Natural killer cell (primary cell): ENCODE measurements at places on chromosomes 7 and 10.
A peak's percentile ranks its signal among the peaks of the same experiment; 100 is the strongest.

GRCh38 chr7:100614308-100614861 lies 2.0 kb downstream of the MOSPD3 start:
- DNase-seq: no peak

DNA sequence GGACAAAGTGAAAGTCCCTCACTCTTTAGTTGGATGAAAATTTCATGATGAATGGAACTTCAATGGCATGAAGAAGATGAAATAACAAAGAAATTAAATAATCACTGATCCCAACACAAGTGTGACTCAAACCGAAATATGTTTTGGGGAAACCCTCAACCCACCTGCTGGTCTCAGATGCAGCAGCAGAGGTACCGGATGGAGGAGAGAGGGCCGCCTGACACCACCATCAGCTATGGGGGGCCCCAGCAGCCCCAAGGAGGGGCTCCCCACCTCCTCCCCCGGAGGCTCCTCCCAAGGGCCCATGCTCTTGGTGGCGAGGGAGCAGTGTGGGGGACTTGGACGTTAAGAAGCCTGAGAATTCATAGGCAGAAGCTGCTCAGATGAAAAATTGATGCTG lies 137.2 kb upstream of the ADARB2 start:
- DNase-seq: no peak

- DNase-seq: no peak
Measured at GRCh38 chr10:22152403-22152802, 65.4 kb downstream of the EBLN1 start.

DNA sequence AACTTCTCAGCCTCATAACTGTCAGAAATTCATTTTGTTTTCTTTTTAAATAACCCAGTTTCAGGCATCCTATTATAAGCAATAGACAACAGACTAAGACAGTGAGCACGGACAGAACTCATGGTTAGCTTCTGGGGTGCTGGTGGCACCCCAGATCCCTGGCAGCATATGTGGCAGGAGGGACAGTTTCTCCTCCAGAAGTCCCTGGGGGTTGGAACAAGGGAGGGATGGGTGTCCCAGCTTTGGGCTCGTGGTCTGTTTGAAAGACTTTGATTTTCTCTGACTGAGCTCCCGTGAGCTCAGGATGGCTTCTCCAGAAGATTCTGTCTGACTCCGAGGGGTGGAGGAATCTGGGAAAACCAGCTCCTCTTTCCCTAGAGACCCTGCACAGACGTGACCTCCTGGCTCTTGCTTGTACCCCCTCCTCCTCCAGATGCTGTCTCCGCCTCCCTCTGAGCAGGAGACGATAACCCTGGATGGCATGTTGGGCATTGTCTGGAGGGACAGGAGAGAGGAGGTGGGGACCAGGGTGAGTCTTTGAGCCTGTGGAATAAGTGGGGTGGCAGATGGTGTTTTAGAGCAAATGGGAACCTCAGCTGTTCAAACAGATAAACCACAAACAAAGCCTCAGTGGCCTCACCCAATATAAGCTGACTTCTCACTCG lies 421.1 kb downstream of the GLRX3 start:
- DNase-seq: no peak

DNA sequence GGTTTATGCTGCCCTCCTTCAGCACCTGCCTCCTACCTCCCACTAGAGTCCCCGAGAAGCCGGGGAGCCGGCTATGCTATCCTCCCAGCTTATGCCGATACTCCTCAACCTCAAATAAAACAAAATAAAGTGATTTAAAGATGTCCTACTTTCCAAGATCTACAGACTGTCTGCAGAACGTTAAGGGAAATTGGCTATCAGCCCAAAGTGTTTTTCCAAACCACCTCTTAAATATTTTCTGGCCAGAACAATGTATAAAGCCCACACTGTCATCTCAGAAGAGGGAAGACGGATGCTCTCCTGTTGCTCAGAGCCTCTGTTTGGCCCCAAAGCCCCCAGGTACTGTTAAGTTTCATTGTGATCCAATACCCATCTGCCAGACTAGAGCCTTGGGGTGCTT lies 54.0 kb upstream of the MGMT start:
- no peak for DNase-seq

DNA sequence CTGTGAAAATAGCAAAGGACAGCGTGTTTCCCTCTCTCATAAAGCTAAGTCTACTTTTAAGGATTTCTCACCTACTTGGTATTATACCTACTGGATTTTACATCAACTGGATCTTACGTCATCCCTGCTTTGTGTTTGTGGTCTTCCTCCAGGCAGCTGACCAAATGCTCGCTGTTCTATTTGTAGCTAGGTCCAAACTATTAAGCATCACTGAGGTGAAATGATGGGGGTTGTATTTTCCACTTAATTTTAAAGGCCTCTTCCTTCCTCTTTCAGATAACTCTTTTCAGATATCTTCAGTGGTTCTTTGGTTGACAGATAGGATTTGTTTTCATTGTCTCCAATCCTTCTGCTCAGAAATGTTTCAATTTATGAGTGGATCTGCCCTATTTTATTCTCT lies 169.7 kb downstream of the RNLS start:
- DNase-seq: no peak

DNA sequence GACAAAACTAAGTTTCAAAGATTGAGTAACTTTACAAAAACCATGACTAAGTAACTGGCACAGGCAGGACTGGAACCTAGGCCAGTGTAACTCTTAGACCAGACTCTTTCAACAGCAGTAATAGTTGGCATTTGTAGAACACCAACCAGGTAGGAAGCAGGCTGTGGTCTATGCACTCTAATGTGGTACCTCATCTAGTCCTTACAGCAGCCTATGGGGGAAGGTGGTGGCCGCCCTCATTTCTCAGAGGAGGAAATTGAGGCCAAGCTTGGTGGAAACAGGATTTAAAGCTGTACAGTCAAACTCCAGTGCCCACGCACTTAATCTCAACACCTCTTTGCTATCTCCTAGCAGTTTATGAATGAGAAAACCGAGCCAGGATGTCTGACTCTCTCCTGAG lies 165.4 kb upstream of the LRGUK start:
- no peak for DNase-seq

- DNase-seq: no peak
Measured at GRCh38 chr10:119980956-119981750, 88.6 kb downstream of the SEC23IP start.

DNA sequence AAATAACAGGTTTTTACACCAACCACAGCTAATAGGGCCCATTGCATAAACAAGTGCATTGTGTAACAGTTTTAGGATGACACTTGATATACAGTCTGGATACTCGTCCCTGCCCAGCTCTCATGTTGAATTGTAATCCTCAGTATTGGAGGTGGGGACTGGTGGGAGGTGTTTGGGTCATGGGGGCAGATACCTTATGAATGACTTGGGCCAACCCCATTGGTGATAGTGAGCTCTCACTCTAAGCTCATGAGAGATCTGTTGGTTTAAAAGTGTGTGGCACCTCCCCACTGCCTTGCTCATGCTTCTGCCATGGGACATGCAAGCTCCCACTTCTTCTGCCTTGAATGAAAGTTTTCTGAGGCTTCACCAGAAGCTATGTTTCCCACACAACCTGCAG lies 136.7 kb downstream of the PDE1C start:
- no peak for DNase-seq

DNA sequence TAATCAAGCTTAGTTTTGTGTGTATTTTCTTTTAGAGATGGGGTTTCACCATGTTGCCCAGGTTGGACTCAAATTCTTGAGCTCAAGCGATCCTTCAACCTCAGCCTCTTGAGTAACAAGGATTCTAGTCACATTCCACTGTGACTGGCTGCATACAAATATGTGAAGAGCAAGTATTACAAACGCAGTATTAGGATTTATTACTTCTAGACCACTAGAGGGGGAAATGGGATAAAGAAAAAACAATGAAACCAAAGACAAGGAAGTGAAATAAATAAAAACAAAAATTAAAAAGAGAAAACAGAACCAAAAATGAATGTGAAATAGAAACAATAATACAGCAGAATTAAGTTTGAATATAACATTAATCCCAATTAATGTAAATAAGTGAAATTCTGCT lies 308.7 kb downstream of the ANKRD30A start:
- no peak for DNase-seq

DNA sequence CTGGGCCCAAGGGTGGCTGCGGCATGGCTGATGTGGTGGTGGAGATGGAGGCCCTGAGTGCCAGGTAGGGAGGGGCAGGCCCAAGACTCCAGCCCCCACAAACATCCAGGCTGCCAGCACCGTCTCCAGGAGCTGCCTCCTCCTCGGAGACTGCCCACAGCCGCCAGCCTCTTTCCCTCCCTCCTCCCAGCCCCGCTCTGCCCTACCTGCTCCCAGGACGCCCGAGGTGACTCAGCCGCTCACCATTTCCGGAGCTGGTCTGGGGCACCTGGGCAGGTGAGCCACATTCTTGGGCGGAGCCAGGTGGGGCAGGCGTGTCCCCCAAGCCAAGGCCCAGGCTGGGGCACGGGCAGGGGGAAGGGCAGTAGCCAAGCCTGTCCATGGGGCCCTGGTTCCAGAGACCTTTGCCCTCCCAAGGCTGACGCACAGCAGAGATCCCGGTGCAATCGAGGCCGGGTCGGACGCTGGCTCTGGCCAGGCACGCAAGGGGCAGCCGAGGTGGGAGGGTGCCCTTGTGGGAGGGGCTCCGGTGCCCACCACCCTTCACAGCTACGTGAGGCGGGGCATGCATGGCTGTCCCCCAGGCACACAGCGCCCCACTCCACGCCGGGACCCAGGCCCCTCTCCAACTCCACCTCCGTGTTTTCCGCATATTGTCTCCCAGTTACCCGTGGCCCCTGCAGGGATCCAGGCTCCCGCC lies 8.8 kb downstream of the ADAP1 start:
- no peak for DNase-seq

GRCh38 chr7:134943785-134944400 lies 42.4 kb upstream of the AGBL3 start:
- DNase-seq: peak; percentile 10

DNA sequence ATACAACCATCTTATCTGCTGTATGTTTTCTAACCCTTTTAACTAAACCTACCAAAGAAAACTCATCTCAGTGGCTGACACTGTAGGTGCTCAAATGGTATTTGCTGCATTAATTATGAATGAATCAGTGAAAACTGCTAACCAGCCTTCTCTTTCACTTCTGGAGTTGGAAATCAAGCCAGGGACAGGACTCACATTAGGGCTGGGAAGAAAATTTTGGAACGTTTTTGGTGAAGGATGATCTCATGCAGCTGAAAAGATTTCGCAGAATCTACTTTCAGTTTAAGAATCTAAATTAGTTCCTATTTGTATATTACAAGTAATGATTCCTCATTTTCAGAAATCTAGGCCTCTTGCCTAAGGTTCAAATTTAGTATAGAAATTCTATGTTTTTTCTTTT lies 12.9 kb downstream of the MTPN start:
- DNase-seq: no peak

DNA sequence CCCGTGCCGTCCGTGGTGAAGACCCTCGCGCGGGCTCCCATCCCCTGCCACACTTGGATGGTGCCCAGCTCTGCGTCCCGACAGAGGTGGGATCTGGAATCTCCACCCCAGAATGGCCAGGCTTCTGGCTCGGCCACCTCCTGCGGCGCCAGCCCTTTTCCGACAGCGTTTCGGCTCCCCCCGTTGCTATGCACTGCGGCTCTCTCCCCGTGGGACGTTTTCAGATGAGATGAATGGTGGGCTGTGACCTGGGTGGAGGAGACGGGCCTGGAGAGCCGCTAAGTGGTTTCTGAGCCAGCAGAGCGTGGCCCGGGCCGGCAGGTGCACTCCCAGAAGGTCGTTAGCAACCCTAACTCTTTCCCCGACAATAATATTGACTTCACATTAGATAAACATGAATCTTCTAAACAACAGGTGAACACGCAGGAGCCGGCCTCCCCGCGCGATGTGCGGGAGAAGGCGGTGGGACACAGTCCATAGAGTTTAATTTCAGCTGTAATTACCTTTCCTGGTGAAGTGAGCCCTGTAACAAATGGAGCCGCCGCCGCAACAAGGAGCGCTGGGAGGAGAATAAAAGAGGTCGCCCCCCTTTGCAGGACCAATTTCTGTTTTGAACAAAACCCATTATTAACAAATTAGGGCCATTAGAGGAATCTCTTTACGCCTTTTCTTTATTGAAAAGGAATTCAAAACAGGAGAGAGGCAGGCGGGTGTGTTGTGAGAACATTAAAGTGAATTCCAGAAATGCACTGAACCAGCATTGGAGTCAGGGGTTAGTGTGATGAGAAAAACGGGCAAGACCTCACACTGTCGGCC lies 294.3 kb upstream of the PFKP start:
- DNase-seq: no peak

DNA sequence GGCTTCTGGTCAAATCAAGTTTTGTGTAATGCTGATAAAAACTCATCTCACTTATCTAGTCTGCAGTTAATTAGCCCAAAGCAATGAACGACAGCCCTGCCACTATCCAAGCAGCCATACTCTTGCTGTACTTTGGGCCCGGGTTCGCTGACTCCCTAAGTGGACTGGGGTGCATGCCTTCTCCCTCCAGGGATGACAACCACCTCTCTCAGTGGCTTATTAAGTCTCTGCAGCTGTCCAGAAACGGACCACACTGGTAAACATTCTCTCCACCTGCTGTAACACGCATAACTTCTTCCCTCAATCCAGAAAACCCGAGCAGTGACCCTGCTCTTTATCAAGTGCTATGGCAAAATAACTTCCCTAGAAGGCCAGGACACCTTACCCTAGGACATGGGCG lies 3.9 kb downstream of the FBXW4 start:
- DNase-seq: no peak

DNA sequence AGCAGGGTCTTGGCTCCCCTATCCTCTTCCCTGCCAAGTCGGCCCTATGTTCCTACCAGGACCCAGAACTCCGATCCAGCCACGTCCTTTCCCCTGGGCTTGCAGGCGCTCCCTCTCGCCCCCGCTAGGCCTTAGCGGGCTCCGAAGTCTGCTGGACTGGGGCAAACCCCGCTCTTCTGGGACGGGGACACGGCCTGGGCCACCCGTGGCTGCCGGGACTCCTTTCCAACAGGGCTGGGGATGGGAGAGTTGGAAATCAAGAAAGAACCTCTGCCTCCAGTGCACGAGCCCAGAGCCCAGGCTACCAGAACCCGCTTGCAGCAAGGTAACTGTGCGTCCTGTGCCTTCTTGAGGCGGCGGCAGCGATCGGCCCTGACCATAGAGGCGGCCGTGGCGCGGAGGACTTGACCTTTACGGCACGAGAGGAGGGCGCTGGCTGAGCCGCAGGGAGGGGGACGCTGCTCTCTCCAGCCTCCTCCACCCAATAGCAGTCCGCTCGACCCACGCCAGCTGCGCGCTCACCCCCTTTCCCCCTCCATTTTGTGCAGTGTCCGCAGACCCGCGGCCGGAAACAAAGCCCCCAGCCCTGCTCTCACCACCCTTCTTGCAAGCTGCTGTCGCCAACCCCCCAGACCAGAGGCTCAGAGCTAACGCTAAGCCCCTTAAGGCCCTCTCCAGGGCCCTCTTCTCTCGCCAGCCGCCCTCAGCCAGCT lies 7.0 kb upstream of the HOXA11 start:
- no peak for DNase-seq

DNA sequence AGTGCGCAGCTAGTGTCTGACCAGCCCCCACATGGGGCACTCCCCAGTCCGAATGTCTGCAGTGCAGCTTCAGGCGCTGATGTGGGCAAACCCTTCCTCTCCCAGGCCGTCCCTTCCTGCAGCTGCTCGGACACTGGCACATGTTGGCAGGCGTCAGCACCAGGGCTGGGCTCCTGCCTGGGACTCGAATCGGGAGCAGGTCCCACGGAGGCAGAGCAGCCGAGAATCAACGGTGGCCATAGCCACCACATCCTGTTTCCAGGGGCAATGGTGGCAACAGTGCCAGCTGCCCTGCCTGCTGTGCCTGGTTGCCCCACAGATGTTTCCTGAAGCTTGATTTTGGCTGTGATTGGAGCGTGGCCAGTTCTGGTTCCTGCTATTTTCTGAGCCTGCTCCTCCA lies 65.8 kb downstream of the MGMT start:
- no peak for DNase-seq
